Stimulated activated CD8-positive, alpha-beta memory T cell treated with anti-CD3 and anti-CD28 coated beads, Interleukin-2, amount 100 ng/mL, for 48 hours (primary cell): ENCODE measurements at places on chromosomes 3 and 15.

DNA sequence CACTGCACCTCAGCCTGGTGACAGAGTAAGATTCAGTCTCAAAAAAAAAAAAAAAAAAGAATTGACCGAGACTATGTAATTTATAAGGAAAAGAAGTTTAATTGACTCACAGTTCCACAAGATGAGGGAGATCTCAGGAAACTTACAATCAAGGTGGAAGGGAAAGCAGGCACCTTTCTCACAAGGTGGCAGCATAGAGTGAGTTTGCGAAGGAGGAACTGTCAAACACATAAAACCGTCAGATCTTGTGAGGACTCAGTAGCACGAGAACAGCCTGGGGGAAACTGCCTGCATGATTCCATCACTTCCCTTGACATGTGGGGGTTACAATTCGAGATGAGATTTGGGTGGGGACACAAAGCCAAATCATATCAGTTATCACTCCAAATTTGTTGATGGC, 380.9 kb downstream of the EDEM1 start:
- DNase-seq = no peak

DNA sequence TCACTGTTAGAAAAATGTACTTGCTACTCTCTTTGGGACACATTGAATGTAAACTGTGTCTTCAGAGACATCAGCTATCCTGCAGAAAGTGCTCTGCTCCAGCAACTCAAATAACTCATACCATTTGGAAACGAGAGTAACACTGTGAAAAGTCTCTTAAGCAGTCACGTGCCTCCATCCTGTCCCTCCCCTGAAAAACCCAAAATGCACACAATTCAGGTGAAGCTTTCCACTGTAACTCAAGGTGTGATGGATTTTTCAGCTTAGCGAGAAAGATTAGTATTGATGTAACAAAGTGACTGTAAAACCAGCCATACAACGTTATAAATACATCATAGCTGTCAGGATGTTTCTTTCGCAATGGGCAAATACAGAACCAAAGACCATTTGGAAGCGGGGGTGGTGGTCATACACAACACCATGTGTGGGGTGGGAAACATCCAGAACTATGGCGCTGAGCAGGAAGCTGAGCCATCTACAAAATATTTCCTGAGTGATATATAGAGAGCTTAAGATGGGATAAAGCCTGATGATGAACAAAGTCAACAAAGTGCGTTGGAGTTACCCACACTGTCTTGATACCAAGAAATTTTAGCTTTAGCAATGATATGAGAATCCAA, 332.3 kb downstream of the FOXP1 start:
- DNase-seq = no peak

- DNase-seq = peak; percentile 37
Measured at GRCh38 chr3:72520690-72521308, 327.4 kb downstream of the SHQ1 start.

DNA sequence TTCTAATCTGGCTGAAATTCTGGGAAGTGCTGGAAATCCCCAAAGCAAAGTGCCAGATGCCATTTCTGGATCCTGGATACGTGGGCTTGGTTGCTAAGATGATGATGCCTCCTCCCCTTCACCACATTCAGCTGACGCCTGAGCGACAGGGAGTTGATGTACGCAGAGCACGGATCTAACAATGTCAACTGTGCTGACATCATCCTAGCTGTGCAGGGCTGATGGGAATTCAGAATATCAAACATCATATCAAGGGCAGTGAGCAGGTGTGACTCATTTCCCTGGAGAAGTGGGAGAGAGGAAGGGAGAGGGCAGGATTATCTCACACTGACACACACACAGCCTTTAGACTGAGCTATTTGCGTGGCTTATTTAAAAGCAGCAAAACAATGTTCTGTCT, 92.6 kb upstream of the ZBTB20 start:
- no peak for DNase-seq

DNA sequence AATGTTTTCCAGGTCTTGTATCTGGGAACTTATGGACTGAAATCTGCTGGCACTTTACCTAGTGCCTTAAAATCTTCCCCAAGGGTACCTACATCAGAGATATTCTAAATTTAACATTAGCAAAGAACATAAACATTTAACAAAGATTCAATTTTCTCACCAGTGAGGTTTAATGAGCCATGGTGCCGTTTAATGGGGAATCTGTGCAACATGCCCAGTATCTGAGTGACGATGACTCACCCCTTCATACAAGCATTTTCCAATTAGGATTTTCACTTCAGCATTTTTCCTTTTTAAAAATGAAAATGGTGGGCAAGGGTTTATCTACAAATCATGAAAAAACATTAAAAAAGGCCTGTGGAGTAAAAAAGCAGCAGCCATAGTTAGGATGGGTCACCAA, 189.4 kb downstream of the SLC9A9 start:
- DNase-seq = no peak

DNA sequence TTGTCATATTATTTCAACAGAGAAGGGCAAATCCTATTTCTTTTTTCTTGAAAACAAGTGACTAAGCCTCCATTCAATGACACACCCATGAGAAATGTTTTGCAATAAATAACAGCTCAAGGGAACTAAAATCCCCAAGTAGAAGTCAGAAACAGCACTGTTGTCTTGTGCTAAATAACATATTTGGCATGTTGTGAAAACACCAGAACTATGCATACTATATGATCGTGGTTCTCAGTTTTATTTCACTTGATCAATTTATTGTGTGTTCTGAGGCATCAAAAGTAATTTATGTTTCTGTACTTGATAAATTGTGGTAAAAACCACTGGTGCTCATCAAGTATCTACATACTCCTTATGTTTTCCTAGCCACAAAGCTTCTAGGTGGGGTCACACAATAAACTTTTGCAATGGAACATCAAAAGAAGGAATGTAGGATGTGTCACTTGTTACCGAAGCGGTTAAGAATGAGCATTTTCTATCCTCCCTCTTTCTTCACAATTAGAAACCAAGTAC, 691.7 kb upstream of the CBLB start:
- DNase-seq = no peak

GRCh38 chr3:11212784-11213183, 58.5 kb downstream of the HRH1 start:
- no peak for DNase-seq

GRCh38 chr3:184172681-184173373, 1.8 kb upstream of the AP2M1 start:
- DNase-seq = no peak

GRCh38 chr3:61688307-61688984, 127.1 kb downstream of the PTPRG start:
- no peak for DNase-seq

- no peak for DNase-seq
Measured at GRCh38 chr3:1318296-1319005, 225.6 kb downstream of the CNTN6 start.

GRCh38 chr3:5195605-5196004, 8.1 kb downstream of the EDEM1 start:
- DNase-seq = no peak

DNA sequence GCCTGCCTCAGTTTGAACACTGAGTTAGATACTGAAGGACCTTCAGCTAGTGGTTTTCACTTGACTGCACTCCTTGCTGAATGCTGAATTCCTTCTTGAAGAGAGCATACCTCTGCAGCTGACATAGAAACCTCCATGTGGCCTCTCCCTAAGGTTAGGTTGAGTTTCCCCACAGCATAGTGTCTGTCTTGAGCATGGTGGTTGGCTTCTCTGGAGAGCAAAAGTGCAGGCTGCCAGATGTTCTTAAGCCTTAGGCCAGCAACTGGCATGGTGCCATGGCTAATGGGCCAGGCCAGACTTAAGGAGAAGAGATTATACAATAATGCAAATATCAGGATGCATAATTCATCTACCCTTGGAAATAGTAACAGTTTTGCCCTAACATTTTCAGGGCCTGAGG, 545.6 kb upstream of the ZNF385D start:
- no peak for DNase-seq

GRCh38 chr3:61936344-61936937, 375.1 kb downstream of the PTPRG start:
- peak; percentile 5 for DNase-seq

- no peak for DNase-seq
Measured at GRCh38 chr15:44490622-44491021, 46.3 kb upstream of the EIF3J start.

GRCh38 chr3:49199900-49200281, 28.5 kb downstream of the KLHDC8B start:
- DNase-seq = no peak

- peak; percentile 40 for DNase-seq
Measured at GRCh38 chr3:18645619-18646018, 220.5 kb upstream of the SATB1 start.

- DNase-seq = no peak
Measured at GRCh38 chr3:48214225-48214624, 9.1 kb upstream of the CAMP start.

GRCh38 chr3:31762888-31763351, 218.1 kb downstream of the OSBPL10 start:
- DNase-seq = no peak
